ENCODE measurements at places on chromosomes 2 and 18.

DNA sequence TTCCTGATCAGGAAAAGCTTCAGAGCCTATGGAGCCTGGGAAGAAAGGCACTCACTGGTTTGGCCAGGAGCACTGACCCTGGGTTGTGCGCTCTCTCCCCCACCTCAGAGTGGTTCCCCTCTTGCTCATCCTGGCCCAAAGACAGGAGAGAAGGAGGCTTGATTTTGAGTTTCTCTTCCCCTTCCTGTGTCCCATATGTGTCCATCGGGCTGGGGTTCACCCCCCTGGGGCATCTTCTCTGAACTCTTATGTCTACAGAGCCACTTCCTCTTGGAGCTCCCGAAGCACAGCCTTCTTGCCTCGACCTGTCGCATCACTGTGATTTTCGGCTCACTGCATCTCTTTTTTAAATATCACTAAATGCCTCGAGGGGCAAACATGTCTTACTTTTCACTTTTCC is 692.3 kb downstream of the RNF144A start:
- DNase-seq, result no peak

GRCh38 chr2:161955211-161955610 is 118.8 kb downstream of the DPP4 start:
- no peak for DNase-seq

- DNase-seq, result no peak
Observed at GRCh38 chr2:134197445-134197844, 56.4 kb upstream of the MGAT5 start.

DNA sequence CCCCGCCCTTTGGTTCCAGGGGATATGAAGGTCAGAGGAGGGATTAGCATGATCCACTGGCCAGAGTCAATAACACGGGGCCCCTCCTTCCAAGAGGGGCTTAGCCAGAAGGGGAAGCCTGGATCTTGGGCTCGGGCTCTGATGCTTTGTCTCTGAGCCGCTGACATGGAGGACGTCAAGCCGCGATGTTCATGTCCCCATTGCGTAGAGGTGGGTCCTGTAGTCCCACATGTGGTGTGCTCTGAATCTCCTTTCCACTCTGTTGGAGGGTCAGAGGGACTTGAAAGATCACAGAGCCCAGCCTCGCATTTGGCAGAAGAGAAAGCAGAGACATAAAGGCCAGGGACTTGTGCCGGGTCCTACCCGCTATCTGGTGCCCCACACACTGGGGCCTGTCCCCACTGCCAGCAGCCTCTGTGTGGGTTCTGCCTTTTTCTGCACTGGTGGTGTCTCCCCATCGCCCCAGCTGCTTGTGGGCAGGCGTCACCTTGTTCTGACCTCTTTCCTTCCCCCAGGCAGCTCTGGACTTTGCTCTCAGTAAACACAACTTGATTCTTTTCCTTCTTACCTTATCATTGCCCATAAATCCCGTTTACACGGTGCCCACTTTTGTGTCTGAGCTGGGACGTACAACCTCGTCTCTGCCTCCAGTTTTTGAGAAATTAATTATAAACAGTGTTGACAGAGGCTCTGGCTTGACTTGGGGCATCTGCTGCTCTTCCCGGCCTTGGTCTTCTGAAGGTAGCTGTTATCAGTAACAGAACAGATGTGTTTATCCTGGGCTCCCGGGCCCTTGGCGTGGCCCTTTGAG is 48.8 kb downstream of the SH3BP4 start:
- DNase-seq, result no peak

GRCh38 chr2:108485253-108485652 is 36.2 kb downstream of the GCC2 start:
- no peak for DNase-seq

DNA sequence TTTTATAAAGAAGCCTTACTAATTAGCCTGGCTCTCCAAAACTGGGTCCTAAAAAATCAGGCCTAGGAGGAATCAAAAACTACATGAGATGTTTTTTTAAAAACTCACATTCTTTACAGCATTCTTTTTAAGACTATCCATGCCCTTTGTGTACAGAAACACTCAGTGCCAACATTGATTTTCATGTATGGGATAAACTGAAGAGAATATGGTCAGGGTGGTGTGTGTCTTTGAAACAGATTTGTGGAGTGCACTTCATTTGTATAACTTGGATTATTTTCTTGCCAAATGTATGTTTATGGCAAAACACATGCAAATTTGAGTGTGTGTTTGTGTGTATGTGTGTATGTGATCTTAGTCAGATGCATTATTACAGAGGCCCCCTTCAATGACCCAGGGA is 283.6 kb upstream of the ATP5MC3 start:
- no peak for DNase-seq

DNA sequence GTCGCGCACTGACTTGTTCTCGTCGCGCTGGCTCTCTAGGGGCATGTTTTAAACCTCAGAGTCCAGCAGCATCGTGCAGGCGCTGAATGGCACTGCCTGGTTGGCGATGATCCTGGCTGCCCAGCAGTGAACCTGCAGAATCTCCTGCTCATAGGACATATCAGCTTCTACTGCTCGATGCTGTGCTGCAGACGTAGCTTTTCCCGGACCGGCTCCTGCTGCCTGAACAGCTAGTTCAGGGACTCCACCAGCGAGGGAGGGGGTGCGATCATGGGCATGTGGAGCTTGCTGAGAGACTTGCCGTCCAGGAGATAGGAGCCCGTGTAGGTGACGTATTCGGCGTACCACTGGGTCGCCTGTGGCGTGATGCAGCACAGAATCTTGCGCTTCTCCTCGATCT is 890.0 kb upstream of the LRRTM1 start:
- DNase-seq, result no peak

DNA sequence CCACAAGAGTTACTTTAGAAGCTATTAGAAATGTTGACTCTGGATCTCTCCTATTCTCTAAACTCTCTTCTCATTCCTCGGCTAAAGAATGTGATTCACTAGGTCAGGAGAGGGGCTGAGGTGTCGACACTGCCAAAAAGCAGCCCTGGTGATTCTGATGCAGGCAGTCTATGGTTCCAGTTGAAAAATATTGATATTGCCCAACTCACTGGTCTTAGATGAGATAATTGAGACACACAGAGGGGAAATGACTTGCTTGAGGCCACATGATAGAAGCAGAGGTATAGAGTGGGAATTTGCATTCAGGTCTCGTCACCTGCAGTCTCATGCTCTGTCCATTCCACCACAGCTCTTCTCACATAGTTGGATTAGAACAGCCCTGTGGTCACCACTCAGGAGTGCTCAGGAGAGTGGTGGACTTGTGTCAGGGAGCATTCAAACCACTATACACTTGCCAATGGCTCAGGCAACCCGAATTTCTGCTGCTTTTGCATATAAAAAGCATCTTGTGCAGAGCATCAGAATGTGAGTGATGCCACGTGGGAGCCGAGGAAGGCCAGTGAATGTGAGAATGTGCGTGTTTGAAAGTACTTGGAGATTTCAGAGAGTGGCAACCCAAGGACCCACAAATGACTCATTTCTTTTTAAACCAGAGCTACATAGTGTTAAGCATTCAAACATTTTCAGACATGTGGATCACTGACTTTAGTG is 65.1 kb upstream of the CTLA4 start:
- DNase-seq, result peak; percentile 79

DNA sequence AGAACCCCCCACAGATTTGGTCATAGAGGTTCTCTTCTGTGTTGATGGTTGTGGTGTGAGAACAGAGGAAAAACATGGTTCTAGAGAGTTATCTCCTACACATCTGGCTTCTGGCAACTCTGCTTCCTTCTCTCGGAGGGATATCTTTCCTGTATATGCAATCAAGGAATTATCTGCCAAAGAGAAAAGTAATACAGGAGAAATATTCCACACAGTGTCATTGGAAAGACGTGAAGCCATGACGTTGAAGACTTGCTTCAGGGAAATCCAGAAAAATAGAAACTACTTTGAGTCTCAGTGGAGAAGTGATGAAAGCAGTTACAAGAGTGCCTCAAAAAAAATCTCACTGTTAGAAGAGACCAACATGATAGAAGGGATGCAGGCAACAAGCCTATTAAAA is 78.5 kb downstream of the RAB31 start:
- DNase-seq, result no peak

GRCh38 chr2:134366359-134366758 is 112.5 kb downstream of the MGAT5 start:
- no peak for DNase-seq

- no peak for DNase-seq
Observed at GRCh38 chr2:152678808-152679207, 38.5 kb downstream of the PRPF40A start.

GRCh38 chr2:191927991-191928390 is 81.1 kb upstream of the CAVIN2 start:
- peak; percentile 49 for DNase-seq

DNA sequence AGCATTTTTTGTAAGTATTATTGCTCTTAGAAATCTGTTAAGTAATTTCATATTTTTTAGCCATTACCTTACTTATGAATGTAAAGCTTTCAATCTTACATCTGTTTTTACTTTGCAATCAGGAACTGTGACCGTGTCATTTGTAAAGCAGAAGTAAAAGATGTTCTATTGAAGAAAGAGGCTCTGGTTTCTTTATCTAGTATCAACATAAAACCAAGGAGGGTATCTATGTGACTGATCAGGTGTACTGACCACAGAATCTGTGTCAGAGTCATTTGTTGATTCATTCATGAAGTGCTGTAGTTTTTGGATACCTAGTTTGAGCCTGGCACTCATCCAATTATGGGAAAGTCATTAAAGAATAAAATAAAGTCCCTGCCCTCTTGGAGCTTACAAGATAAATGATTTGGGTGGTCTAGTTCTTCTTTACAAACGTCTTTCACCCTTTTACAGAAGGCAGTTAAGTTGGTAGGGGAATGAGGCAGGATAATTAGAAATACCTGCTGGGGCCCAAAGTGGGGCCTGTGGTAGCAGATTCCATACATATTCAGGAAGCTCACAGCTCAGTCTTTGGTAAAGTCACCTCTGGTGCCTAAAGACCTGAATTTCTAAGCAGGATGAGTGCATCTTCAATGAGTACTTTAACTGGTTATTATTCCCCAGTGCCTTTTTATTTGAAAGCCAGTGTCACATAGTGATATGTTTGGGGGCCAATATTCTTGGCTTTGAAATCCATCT is 260.6 kb upstream of the NT5C1B start:
- DNase-seq, result no peak

DNA sequence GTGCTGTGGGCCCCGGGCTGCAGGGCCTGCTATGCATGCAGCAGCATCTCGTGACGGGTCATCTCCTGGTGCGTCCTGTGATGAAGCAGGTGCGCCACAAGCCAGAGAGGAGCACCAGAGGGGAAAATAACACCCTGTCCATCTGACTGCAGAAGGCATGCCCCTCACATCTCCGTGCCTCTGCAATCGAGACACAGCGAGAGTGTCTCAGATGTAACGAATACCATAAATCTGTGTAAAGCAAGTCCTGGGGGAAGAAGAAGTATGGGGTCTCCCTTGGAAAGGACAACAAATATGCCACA is 137.5 kb downstream of the PTGR3 start:
- DNase-seq, result no peak

GRCh38 chr2:2704428-2705090 is 373.5 kb upstream of the MYT1L start:
- no peak for DNase-seq

DNA sequence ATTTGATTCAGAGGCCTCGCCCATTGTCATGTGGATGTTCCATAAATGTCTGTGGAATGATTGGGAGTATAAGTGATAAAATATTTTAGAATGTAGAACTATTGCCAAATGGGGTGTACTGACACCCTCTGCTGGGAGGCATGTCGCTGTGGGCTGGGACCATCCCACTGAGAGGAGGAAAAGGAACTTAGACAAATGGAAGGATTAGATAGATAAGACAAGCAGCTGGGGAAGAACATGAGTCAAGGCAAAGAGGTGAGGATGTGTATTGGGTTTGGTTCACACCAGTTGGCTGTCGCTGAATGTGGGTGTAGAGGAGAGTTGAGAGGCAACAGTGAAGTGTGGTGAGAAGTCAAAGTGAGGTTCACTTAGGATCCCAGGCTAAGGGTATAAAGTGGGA is 4.0 kb downstream of the C2orf74 start:
- DNase-seq, result no peak

DNA sequence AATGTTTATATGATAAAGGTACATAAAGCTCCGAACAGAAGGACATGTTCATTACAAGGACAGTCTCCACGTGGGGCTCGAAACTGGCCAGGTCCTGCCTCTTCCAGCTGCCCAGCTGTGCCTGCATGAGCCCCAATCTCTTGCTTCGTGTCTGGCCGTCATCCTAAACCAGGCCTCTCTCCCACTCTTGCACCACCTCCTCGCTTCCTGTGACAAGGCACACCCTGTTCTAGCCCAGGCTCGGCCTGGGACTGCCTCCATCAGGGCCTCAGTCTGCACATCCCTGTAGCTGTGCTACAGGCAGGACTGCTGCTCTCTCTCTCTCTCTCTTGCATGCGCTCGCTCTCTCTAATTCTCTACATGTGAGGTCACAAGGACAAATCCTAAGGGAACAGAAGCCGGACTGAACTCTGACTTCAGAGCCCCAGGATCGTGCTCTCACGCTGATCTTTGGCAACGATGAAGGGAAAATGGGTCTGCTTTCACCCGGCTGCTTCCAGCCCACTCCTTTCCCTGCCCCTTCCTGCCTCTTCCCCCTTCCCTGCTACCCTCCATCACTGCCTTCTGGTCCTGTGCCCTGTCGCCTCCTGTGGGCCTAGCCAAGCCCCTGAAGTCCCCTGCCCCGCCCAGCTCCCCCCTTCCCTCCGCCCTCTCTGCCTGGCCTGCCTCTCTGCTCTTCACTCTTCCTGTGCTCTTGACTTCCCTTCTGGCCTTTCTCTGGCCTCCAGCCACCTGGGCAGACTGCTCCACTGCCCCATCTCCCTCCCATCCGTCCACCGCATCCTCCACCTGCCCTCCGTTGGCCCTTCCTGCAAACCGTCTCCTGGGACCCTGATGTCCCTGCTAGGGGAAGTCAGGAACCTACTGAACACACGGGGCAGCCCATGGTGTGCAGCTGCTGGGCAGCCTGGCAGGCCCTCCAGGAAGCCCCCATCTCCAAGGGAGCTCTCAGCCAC is 7.8 kb upstream of the GPR55 start:
- peak; percentile 69 for DNase-seq

DNA sequence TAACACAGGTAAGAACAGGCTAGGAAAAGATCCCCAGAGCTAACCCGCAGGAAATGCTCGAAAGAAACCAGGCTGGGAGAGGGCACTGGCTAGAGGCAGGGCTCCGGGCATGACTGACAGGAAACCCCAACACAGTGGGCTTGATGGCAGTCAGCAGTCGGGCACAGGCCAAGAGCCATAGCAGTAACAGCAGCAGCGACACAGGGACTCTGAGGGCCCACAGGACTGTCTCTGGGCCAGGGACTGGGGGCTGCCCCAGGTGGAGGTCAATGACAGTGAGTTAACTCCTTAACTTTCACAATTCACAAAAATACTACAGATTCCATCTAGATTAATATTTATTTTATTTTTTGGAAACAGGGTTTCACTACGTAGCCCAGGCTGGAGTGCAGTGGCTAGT is 37.3 kb upstream of the ASPRV1 start:
- DNase-seq, result no peak

- DNase-seq, result no peak
Observed at GRCh38 chr2:179140571-179140970, 90.6 kb upstream of the CCDC141 start.

- DNase-seq, result no peak
Observed at GRCh38 chr2:28325567-28326468, 66.8 kb upstream of the FOSL2 start.

GRCh38 chr2:54099829-54100585 is 15.4 kb upstream of the ACYP2 start:
- no peak for DNase-seq
